Upper lobe of left lung (tissue), 6 donors: ENCODE measurements at places on chromosomes 13 and 19.
A peak's percentile ranks its signal among the peaks of the same experiment; 100 is the strongest.

- no peak for DNase-seq
Measured at GRCh38 chr13:62209529-62209928, 793.9 kb upstream of the PCDH20 start.

DNA sequence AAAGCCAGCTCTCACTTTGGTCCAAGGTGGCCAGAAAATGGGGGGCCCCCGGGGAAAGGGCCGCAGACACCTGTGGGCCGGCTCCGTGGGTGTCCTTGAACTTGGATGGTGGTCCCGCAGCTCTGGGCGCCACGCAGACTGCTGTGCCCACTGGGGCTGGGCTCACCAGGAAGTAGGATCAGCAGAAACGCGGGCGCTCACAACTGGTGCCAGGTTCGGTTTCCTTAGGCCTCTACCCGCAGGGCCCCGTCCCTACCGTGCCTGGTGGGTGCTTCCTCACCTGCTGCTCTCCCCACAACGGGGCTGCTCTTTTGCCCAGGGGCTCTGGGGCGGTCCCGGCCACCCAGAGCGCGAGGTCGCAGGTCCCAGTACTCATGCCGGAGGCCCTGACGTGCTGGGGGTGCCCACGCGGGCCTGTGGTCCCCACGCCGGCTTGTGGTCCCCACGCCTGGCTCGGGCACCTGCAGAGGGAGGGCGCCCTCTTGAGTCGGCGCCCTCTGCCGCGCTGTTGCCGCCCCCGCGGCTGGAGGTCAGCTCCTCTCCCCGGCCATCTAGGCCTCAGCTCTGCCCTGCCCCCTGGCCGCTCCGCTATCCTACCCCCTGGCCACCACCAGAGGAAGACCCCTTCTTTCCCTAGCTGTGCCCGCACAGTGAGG lies 1303.6 kb downstream of the UQCRFS1 start:
- no peak for DNase-seq

GRCh38 chr19:38298821-38299680 lies 5.0 kb upstream of the C19orf33 start:
- no peak for DNase-seq

GRCh38 chr13:95403349-95404140 lies 102.3 kb upstream of the ABCC4 start:
- no peak for DNase-seq

DNA sequence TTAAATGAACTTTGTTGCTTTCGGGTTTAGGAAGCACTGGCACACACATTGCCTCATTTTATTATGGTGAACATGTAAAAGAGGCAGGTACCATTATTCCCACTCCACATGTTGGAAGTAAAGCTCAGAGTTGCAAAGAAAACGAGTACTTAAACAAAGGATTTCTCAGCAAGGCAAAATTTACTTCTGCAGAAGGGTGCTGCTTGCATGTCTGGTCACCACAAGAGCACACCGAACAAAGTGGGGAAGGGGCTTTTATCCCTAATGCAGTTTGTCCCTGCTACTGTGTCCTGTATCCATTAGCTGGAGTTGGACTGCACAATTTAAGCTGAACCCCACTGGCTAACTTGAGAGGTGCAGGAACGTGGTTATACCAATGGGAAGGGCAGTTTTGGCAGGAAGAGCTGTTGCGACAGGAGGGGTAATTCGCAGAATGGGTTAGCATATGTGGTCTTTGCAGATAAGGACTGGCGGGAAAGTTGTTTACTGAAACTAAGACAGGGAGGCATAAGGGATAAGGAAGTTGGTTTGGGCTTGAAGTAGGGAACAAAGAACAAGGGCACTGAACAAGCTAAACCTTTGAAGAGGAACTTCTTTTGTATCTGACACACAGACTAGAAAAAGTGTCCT lies 545.5 kb downstream of the UQCRFS1 start:
- no peak for DNase-seq

GRCh38 chr19:861756-862580 lies 2.5 kb downstream of the CFD start:
- DNase-seq: peak; percentile 61

- no peak for DNase-seq
Measured at GRCh38 chr13:41820581-41821237, 140.2 kb downstream of the VWA8 start.

GRCh38 chr13:28485097-28485496 lies 9.8 kb downstream of the FLT1 start:
- no peak for DNase-seq

DNA sequence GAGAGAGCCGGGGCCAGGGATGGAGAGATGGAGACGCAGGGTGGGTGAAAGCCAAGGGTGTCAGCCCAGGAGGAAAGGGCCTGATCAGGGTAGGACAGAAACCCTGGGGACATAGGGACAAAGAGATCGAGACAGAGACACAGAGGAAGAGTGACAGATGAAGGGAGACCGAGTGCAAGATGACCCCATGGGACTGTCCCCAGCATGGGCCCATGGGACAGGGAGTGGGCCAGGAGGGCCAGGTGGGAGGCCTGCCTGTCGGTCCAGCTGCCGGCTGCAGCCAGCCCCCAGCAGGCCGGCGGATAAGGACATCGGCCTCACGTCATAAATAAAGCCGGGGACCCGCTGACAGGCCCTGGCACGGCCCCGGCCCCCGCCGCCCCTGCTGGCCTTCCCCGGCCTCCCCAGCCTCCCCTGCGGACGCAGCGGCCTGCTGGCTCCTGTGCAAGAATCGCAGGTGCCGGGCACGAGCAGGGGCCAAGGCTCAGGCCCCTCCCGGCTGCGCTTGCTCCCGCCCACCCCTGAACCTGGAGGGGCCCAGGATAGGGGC lies 6.3 kb downstream of the REX1BD start:
- peak; percentile 84 for DNase-seq

DNA sequence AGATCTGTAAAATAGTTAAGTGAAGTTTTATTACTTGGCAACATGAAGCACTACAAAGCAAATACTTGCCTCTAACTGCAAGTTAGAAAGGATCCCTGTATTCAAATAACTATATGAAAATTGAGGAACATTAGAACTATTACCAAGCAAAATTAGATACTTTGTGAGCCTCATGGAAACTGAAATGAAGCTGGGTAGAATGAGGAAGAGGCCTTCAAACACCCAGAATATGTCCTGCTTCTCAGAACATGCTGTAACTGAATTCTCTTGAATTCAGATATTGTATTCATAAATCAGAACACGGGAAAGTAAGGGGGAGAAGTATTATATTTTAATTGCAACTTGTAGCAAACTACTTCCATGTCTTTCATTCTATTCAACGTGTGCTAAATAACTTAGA lies 947.9 kb downstream of the PCDH17 start:
- no peak for DNase-seq

DNA sequence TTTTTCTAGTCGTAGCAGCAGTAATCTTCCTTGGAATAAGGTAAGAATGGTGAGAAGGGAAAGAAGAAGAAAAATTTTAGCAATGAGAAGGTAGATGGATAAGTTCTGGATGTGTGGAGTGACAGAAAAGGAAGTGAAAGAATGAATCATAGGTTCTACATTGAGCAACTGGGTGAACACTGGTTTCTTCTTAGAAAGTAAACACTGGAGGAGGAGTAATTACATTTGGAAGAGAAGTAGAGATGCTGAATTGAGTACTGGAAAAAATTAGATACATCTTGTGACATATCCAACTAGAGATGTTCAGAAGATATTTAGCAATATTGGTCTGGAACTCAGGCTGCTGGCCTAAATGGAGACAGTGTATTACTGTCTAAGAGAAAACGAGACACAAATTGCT lies 148.5 kb downstream of the GPC5 start:
- DNase-seq: no peak

GRCh38 chr13:55302568-55302967 lies 1838.2 kb upstream of the PRR20A start:
- DNase-seq: no peak

GRCh38 chr13:51820016-51820597 lies 16.1 kb upstream of the DHRS12 start:
- no peak for DNase-seq

GRCh38 chr13:82747958-82748357 lies 1134.3 kb downstream of the SLITRK1 start:
- DNase-seq: no peak

GRCh38 chr19:29812881-29813275 lies 1.1 kb downstream of the CCNE1 start:
- DNase-seq: no peak

GRCh38 chr19:46704379-46705076 lies 12.4 kb downstream of the PRKD2 start:
- DNase-seq: peak; percentile 75

GRCh38 chr19:34231439-34231838 lies 22.9 kb upstream of the GARRE1 start:
- DNase-seq: no peak

DNA sequence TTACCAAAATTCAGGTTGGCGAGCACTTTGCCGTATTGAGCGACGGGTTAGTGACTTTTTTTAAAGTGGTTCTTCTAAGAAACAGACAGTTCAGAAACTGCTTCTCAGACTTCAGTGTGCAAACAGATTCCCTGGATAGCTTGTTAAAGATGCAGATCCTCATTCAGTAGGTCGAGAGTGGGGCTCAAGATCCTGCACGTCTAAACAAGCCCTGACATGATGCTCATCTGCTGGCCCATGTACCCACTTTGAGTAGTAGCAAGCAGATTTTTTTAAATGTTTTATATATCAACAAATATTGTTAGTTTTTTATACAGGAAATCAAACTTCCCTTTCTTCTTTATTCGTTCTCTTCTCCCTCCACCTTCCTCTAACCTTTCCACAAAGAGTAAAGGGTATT lies 7.3 kb downstream of the METTL21C start:
- no peak for DNase-seq

DNA sequence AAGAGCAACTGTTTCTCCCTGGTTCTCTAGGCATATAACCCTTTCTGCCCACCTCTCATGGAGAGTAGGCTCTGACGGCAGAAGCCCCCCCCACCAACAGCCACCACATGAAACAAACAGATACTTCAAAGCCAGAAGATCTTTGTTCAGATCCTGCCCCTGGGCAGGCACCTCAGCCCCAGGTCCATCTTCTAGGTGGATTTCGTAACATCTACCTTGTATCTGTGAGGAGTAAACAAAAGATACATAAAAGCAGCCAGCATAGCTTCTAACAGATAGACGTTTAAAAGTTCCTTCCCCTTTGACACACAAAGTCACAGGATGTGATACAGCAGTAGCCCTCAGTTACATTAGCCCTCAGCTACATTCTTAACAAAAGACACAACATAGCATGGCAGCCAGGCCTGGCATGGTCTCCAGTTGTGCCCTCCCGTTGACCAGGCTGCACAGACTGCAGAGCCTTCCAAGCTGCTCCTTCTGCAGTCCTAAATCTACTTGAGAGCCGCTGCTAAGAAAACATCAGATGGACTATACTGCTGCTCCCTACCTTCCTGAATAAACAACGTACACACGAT lies 35.4 kb downstream of the BRD4 start:
- no peak for DNase-seq

DNA sequence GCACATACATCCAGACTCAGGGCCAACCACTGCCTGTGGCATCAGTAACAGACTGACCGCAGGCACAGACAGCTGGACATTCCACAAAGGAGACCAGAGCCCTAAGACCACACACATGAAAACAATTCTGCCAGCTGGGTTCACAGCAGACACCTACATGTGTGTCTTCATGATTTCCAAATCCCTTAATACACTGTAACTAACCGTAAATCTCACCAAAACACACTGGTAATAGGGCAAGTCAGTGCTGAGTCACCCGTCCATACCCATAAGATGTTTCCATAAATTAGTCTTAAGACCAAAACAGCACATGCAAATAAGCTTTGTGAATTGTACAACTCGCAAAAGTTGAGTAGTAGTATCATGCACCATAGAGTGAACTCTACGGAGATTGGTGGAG lies 65.4 kb downstream of the TUBGCP3 start:
- no peak for DNase-seq

DNA sequence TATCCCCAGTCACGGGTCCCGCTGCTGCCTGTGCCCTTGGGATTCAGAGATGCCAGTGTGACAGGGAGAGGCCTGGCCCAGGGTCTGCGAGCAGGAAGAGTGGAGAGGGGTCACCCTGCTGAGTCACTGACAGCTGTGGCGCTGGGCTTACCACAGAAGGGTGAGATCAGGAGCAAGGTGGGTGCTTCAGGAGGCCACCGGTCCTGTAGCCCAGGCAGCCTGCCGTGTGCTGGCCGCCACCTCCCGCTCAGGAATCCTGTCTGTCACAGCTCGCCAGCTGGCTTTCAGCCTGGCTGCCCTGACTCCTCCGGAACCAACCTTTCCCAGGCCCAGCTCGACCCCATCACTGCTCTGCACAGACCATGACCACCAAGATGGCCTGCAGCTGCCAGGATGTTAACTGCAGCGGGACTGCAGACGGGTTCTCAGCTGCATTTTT lies 25.3 kb downstream of the NAXD start:
- no peak for DNase-seq

DNA sequence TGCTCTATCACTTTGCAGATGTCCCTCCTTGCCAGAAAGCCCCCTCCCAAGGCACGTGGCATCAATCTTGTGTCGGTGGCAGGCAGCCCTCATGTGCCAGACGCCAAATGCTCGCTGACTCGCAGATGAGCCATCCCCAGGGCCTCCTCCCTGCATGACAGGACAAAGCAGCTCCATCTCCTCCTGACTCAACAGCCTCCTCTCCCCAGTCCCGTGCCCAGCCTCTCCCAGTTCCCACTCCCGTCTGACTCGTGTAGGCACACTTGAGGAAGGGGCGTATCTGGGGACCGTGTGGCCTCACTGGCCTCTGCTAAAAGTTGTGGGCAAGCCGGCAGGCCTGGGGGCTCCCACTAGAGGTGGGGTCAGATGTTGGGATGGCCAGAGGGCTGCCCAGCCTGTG lies 133.6 kb downstream of the STK24 start:
- no peak for DNase-seq

DNA sequence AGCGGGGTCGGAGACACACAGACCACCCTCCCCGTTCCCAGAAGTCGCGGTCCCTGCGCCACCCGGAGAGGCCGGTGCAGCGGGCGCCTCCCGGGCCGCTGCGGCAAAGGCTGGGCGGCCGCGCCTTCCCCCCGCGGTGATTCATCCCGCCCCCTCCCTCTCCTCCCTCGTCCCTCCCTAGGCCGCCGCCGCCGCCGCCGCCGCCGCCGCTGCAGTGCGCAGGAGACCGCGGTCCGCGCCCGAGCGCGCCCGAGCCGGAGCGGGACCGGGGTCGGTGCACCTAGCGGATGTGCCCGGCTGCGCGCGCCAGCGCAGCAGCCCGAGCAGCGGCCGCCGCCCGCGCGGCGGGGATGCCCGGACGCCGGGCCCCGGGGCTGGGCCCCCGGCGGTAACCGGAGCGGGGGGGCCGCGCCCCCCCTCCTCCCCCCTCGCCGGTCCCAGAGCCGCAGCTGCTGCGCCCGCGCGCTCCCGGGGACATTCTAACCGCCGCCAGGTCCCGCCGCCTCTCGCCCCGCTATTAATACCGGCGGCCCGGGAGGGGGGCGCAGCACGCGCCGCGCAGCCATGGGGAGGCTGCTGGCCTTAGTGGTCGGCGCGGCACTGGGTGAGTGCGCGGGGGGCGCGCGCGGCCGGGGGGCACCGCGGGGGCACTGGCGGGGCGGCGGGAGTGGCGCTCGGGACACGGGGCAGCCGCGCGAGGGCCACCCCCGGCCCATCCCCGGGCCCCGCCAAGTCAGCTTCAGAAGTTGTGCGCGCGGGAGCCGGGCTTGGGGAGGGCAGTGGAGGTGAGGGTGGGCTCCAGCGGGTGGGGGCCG lies at the start of gene SCN1B:
SCN1B (plus strand) TSS at position 214 of the 815 bp plus-strand sequence; CDS start at position 565, 351 bp downstream.
- DNase-seq: peak; percentile 62

- DNase-seq: no peak
Measured at GRCh38 chr19:28420811-28421550, 792.0 kb downstream of the UQCRFS1 start.
